ENCODE measurements at places on chromosomes 2 and 18. TPM values are rescaled to one million over a fixed set of nuclear protein-coding genes. Genes with fewer than 3 reads are reported as not detected.

Gene HOXD1
- total RNA-seq, result 4.4 TPM

- DNase-seq, result no peak
These were observed 360.1 kb upstream of the VWC2L start for GRCh38 chr2:214050731-214051130.

DNA sequence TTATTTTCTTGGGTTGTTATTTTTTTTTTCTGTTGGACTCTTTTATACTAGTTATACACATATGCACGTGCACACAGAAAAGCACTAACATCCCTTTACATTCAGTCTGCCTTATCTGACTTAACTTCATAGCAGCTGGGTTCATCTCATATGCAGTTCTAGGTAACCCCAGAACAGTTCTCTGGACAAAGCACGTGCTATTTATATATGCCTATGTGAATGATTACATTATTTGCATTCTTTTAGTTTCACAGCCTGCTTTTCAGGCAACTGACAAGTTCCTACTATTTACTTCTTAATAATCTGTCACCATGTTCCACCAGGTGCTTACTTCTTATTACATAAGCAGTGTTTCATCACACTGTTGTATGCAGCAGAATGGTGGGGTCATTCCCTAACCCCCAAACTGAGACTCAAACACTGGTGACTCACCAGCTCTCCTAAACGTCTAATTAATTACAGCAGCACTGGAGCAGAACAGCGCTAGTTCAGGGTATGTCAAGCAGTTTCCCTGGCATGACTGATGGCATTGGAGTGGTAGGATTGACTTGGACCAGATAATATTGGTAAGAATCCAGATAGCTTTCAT lies 372.8 kb downstream of the CLIP4 start:
- no peak for DNase-seq

- no peak for DNase-seq
These were observed 270.0 kb upstream of the FN1 start for GRCh38 chr2:215705771-215706361.

DNA sequence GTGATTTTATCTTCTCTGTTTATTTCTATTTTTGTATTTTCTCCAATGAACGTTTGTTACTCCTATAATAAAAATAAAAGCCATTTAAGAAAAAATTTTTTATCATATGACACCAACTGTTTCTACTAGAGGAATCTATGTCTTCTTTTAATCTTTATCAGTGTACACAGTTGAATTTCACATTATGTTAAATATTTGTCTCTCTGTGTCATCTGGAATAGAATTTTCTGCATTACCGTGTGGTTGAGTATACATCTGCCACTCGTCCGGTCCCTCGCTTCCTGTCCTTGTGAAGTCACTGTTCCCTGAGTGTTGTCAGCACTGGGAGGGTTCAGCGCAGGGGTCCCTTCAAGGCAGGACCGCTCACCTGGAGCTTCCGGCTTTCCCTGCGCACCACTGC lies 99.2 kb downstream of the LDLRAD4 start:
- no peak for DNase-seq

DNA sequence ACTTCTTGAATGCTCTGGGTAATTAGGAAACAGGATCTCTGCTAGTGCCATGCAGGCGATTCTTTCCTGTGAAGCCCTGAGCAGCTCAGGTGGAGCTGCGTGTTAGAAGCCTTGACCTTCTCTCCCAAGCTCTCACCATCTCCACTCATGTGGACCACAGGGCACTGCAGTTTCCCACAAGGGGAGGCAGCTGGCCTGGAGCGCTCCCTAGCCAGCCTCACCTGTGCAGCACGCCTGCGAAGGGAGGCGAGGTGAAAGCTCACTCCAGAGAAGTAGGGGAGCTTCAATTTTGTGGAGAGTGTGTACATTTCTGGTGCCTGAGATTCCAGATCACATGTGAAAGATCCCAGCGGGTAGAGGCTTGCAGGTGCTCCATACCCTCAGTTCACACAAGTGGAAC lies 11.1 kb upstream of the HES6 start:
- no peak for DNase-seq

DNA sequence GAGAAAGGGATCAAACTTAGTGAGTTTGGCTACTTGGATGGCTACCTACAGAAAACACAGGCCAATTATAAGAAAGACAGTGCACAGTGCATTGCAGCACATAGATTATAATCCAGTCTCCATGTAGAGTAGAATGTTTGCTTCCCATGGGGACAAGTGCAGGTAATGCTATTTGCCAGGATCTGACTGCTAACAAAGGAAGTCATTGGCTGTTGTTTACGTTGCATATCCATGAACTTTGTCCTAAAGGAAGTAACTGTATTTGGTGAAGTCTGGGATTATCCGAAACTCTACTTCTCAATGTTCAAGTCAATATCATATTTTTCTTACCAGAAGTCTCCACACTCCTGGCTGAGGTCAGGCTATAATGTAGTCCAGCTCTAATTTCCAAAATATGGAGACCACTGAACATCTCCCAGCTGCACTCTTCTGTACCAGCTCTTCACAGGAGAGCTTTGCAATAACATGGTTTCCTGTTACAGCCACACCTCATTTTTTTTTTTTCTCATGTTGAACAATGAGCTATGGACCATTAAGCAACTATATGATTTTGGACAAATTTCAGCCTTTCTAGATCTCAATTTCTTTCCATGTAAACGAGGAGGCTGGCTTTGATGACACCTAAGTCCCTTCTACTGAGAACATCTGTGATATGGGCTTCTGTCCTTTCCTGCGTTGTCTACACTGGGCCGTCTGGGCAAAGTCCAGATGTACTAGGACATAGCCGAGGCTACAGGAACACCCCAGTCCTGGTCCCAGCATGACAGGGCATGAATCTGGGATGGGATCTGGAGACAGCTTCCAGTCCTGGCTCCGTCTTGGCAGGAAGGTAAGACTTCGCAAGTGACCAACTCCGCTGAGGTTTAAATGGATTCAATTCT lies 154.8 kb downstream of the LAMA1 start:
- DNase-seq, result no peak

- DNase-seq, result no peak
These were observed 519.6 kb downstream of the LRP1B start for GRCh38 chr2:141611176-141611571.

GRCh38 chr2:79977792-79978191 lies 326.8 kb downstream of the LRRTM1 start:
- DNase-seq, result no peak

Gene C2orf66
- not detected for total RNA-seq

Gene SIX2
- total RNA-seq, result 0.61 TPM

GRCh38 chr2:76965772-76966171 lies 556.4 kb downstream of the LRRTM4 start:
- no peak for DNase-seq

DNA sequence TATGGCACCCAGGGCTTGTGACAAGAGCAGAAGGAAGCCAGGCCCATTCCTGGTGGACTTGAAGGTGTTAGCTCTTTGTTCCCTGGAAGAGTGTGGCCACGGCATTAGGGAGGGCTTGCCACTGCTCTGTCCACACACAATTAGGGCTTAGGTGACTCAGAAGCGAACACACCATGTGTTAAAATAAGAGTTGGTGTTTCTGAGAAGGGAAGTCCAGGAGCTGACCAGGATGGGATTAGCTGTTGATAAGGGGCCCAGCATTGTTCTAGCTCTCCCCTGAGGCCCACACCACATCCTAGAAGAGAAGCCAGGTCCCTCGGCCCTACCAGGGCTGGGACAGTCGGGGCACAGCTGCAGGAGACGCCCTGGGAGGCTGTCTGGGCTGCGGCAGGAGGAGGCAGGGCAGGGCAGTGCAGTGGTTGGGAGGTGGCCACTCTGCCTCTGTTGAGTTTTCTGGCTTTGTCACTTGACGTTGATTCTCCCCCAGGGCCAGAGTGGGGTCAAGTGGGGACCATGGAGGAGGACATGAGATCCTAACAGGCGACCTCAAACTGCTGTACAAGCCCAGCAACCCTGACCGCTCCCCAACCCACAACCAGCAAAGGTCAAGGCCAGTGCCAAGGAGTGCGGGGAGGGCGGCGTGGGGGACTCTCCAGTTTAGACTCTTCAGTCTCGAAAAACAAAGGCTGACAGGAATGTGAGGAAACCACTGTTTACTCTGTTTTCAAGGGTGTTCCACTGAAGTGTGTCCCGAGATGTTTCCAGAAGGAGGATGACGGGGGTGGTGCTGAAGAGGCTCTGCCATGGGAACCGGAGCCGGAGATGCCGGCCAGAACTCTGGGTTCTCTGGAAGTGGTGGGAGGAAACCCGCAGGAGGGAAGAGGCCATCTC lies 16.8 kb downstream of the GNLY start:
- peak; percentile 96 for DNase-seq

DNA sequence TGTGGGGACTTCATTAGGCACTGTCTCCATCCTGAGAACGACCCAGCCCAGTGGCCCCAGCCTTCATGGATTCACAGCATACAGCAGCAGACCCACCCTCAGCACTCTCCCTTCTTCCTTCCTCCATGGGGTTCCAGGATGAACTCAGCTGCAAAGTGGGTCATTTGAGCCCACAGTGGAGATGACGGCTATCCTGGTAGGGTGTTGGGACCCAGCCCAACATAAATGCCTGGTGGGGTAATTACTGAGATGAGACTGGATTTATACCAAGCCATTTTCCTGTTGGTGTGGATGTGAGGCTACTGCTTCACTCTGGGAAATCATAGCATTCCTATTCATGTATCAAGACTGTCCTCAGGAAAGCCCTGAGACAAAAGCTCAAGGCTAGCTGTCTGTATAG lies 536.7 kb upstream of the TNP1 start:
- DNase-seq, result no peak

Gene CACNB4
- 9.0 TPM for total RNA-seq

GRCh38 chr2:44751754-44752479 lies 189.6 kb upstream of the SIX3 start:
- no peak for DNase-seq

GRCh38 chr2:238652053-238652770 lies 195.7 kb upstream of the TWIST2 start:
- no peak for DNase-seq

Gene EFR3B
- total RNA-seq, result 15.2 TPM

DNA sequence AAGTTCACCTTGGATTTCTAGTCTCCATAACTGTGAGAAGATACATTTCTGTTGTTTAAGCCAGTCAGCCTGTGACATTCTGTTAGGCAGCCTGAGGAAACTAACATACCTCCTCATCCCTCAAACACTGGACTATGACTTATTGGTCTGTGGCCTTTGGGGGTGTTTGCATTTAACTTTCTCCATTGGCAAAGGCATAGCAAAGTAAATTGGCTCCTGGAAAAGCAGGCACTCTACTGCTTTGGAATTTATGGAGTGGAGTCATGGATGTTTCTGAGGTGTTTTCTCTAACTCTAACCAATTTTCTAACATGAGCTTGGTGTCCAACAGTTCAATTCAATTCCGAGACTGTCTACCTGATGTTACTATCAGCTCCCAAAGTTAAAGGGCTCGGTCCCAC lies 48.9 kb upstream of the CTLA4 start:
- no peak for DNase-seq

Gene EFEMP1
- total RNA-seq, result 293 TPM

- no peak for DNase-seq
These were observed 6.0 kb downstream of the MAP3K2 start for GRCh38 chr2:127381762-127382161.

Gene ITGA4
- 13.9 TPM for total RNA-seq

- no peak for DNase-seq
These were observed 26.6 kb downstream of the PLB1 start for GRCh38 chr2:28522481-28522880.

GRCh38 chr18:80246445-80247392 lies 595 bp downstream of the PARD6G start:
- peak; percentile 89 for DNase-seq

Gene TRIM43
- total RNA-seq, result not detected

DNA sequence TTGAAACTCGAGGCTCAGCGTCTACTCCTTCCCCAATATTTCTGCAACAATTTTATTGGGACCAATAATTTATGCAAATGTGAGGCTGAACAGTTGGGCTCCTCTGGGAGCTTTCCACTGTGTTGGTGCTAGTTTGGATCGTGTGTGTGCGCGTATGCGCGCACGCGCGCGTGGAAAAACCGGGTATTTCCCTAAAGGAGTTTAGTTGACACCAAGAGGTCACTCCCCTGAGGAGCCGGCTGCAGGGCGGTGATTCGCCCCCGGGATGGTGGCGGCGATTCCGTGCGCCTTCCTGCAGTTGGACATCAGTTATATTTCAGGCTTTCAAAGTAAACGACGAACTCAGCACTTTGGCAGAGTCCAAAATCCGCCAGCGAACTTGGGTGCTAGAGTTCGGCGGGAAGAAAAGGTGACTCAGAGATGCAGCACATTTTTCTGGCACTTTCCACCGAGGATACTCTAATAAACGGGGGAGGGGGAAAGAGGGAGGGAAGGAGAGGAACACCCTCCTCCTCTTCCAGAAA lies 186.5 kb upstream of the FANCL start:
- no peak for DNase-seq

Gene ALK
- 0.40 TPM for total RNA-seq

Gene PARD6G
- total RNA-seq, result 2.1 TPM

GRCh38 chr2:42339191-42339912 lies 21.7 kb downstream of the COX7A2L start:
- DNase-seq, result peak; percentile 38

Gene ACMSD
- not detected for total RNA-seq

- DNase-seq, result no peak
These were observed 37.0 kb upstream of the FOSL2 start for GRCh38 chr2:28355521-28356094.

- no peak for DNase-seq
These were observed 484.8 kb upstream of the UBE2E3 start for GRCh38 chr2:180495606-180496005.

Data from upper lobe of left lung (tissue), 6 donors.